Effector CD4-positive, alpha-beta T cell (primary cell): ENCODE measurements at places on chromosomes 4 and X.

DNA sequence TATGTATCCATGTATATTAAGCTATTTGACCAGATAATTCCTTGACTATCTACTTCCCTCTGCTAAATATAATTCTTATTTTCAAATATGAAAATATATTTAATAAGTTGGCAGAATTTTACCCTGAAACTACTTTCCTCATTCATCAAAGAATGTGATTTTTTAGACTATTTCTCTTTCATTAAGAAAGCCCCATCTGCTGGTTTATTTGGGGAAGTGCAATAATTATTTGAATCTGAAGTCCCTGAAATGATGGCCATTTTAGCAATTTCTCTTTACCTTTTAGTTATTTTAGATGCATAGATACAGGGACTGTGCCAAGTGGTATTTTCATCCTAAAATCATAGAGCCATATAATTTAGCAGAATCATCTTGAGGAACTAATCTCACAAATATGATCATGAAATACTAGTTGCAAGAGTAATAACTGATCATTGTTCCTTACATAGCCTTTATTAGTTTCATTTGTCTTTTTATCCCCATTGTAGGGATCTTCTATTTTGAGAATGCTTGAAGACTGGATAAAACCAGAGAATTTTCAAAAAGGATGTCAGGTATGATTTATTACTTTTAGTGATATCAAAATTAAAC is 39.0 kb downstream of the ENPEP start:
- DNase-seq: no peak

GRCh38 chr4:81470456-81471297 is 1.0 kb downstream of the RASGEF1B start:
- peak; percentile 14 for DNase-seq

DNA sequence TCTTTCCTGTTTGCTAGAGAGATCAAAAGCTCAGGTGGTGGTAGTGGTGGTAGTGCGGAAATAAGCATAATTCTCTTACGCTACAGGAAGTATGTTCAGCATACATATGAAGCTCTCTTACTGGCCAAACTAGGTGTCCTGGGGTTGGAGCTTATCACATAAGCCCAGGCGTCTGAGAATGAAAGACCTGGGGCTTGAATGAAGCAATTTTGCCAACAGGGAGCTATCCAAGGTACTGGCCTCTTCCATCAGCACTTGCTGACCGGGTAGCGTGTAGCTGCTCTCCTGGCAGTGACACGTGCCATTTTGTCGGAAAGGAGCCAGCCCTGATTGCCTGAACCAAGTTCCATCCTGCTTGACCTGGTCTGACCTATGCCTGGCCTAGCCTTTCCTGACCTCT is 65.9 kb upstream of the HPF1 start:
- no peak for DNase-seq

DNA sequence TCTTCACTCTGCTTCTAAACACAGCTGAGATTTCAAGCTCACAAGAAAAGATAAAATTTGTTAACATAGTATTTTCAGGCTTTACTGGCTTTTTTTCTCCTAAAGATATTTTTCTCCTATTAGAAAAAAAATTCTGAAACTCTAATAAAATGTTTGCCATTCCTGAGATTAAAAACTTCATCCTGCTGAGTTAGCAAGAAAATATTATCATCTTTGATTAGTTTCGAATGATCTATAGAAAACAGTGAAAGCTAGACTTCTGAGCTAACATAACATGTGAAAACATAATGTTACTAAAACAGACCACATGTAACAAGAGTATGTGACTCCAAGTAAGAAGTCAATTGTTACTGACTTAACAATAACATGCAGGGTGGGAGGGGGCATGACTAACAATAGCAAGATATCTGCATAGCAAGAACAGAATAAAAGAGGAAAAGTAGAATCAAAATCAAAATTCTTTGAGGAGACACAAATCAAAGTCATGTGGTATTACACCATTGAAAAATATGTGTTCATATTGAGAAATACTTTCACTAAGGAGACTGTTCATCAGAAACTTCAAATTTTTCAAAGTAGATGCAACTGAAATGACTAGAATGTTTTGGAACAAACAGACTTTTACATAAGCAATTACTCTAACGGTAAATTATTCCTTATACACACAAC is 14.5 kb downstream of the TBCK start:
- no peak for DNase-seq

- no peak for DNase-seq
Measured at GRCh38 chrX:29787656-29788055, 427.7 kb upstream of the MAGEB2 start.

GRCh38 chr4:163515198-163515597 is 20.7 kb downstream of the TMA16 start:
- no peak for DNase-seq

DNA sequence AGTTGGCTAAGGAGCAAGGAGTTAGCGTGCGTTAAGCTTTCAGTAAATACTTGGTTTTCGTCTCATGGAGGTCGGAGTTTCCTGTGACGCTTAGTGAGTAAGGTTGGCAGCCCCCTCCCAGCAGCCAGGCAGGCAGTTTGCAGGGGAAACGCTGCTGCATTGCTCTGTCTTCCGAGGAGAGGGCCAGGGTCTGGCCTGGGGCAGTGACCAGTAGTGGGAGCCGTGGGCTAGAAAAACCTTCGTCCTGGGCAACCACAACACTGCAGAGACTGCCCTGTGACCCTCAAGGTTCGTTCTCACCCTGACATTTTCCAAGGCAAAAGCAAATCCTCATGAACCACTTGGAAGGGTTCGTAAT is 432 bp downstream of the TMEM175 start:
- DNase-seq: no peak

- no peak for DNase-seq
Measured at GRCh38 chr4:37243051-37243450, 1.5 kb upstream of the NWD2 start.

- no peak for DNase-seq
Measured at GRCh38 chr4:138894709-138895108, 120.9 kb upstream of the NOCT start.

DNA sequence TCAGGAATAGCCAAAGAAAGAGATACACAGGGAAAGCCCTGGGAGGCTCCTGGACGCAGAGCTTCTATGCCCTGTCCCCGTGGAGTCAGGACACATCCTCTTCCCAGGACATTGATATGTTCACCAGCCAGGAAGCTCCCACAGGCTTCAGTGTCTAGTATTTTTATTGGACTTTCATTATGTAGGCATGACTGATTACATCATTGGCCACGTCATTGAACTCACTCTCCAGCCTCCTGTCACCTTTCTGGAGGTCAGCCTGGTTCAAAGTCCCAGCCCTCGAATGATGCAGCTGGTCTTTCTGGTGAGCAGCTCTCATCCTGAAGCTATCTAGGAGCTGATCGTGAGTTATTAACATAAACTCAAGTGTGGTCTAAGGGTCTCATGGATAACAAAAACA is 104.1 kb downstream of the CPEB2 start:
- DNase-seq: no peak

DNA sequence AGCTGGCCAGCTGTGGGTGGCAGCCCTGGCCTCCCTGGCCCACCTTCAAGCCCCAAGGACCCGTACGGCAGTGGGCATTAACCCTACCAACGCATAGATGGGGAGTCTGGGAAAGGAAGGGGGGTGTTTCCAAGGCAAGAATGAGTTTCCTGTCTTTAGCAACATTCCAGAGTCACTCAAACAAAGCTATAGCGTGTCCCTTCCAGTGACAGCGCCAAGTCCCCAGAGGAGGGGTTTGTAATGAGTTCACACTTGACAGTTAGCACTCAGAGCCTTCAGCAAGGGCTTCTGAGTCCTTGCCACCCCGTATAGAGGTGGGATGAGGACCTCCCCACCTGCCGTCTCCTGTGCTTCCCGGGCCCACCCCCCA is 1.8 kb downstream of the BGN start:
- DNase-seq: no peak

GRCh38 chr4:134754301-134755019 is 552.9 kb upstream of the PABPC4L start:
- DNase-seq: no peak

DNA sequence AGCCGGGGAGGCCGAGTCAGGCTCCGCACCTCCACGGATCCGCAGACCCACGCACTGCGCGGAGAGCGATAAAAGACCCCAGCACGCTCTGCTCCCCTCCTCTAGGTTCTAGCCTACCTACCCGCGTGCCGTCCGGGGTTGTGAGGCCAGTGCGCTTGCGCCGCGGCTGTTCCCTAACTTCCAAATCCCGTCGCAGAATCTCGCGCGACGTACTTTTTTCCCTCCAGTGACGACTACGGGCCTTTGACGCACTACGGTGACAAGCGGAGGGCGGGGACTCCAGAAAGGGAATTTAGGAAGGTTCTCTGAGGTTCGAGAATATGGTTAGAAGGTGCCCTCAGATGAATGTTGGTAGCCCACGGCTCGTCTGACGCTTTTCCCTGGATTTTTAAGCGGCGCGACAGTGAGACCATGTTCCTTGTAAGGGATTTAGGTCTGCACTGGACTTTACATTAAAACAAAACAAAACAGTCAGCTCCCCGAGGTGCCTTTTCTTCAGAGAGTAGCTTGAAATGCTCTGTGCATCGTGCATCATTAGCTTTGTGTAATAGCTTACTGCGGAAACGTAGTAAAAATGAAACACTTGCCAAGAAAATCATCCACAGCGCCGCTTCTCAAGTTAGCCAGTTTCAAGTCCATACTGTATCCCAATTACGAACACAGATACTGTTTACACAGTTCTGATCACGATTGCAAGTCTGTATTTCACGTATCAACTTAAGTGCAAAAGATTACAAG is at the start of gene NKRF:
Gene NKRF, minus strand, starts transcription at position 145 of the 738 bp plus-strand sequence.
- peak; percentile 88 for DNase-seq

GRCh38 chr4:40672528-40673522 is 43.2 kb upstream of the RBM47 start:
- DNase-seq: no peak

- DNase-seq: no peak
Measured at GRCh38 chr4:94336303-94336702, 6.3 kb downstream of the HPGDS start.

- DNase-seq: no peak
Measured at GRCh38 chrX:46587158-46587557, 13.6 kb downstream of the CHST7 start.

GRCh38 chrX:53122013-53122412 is 28.1 kb downstream of the KANTR start:
- no peak for DNase-seq

GRCh38 chr4:74628852-74629620 is 165.3 kb downstream of the BTC start:
- DNase-seq: no peak

DNA sequence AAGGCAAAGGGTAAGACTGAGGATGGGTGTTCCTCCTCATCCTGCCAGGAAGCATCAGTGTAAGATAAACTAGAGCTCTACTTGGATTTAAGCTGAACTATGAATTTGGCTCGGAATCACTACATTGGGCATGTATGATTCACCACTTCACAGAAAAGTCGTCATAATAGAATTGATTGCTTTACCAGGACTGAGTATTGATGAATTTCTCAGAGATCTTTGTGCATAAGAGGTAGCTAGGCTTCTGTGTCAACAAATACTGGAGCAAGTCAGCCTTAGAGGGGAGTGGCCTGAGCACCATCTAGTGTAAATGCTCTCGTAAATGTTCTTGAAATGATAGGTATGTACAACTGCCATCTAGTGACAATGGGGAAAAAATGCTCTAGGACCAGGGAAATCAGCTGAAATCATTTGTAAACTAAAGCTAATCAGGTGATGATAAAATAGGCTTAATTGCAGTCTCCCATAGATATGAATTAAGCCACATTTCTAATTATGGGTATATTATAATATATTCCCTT is 309.5 kb upstream of the FMR1 start:
- DNase-seq: no peak

DNA sequence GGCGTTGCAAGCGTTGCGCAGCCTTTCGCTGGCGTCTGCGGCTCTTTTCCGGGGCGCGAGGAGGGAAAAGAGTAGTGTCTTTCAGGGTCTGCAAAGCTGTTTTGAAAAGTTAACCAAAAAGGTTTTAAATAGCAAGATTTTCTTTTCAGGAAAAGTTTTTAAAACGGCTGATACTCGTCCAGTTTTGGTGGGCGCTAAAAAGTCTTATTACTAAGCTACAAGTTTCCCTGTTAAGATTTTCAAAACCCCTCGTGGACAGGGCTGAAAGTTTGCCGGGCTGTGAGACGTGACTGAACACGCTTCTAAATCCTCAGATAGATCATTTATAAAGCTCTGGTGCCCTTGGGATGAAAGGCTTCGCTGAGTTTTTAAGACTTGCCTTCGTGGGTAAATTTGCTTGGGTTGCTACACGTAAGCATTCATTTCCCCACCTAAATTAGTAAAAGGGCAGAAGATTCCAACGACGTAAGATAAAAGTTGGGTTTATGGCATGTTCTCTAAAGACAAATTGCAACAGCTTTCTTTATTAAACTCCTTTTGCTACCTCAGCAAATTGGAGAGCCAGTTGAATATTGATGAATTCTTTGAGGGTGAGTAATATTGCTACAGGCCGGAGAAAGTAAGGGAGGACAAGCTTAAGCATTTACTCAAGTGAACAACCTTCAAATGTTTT is 91.5 kb downstream of the HPRT1 start:
- DNase-seq: no peak

- DNase-seq: no peak
Measured at GRCh38 chr4:56247646-56248045, 139.6 kb downstream of the AASDH start.

- no peak for DNase-seq
Measured at GRCh38 chr4:118888666-118889311, at the start of gene SYNPO2. Gene SYNPO2, plus strand, starts transcription at chr4:118888854. Its CDS starts 183 bp downstream, at chr4:118889037.

DNA sequence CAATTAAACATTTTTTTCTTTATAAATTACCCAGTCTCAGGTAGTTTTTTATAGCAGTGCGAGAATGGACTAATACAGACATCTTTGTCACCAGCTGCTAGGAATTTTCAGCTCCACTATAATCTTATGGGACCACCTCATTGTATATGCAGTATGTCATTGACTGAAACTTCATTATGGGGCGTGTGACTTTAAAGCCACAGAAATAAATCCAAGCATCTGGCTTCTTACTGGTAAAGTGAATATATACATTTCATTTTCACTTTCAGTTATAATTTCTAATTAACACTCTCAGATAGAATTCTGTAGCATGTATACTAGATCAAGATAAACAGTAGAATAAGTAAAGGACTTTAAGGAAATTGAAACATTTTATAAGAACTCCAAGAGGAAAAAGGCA is 21.9 kb downstream of the IL15 start:
- DNase-seq: no peak

- no peak for DNase-seq
Measured at GRCh38 chr4:180947425-180947824, 1295.8 kb upstream of the TENM3 start.

- DNase-seq: no peak
Measured at GRCh38 chrX:130393451-130394074, 8.1 kb upstream of the GPR119 start.

GRCh38 chr4:36516522-36517095 is 235.2 kb downstream of the DTHD1 start:
- DNase-seq: no peak

- no peak for DNase-seq
Measured at GRCh38 chrX:112901869-112902725, 61.5 kb upstream of the AMOT start.

- DNase-seq: no peak
Measured at GRCh38 chr4:183716302-183716701, 57.2 kb downstream of the TRAPPC11 start.

- DNase-seq: no peak
Measured at GRCh38 chr4:180530787-180531186, 1712.4 kb upstream of the TENM3 start.

- no peak for DNase-seq
Measured at GRCh38 chrX:46209037-46209436, 336.2 kb downstream of the ZNF674 start.

GRCh38 chr4:77728420-77728819 is 90.7 kb downstream of the CNOT6L start:
- DNase-seq: no peak
